Globus pallidus (tissue), 1 donor: ENCODE measurements at places on chromosomes 12 and 14.

- no peak for DNase-seq
Observed at GRCh38 chr14:100569734-100570286, 17.4 kb downstream of the BEGAIN start.

DNA sequence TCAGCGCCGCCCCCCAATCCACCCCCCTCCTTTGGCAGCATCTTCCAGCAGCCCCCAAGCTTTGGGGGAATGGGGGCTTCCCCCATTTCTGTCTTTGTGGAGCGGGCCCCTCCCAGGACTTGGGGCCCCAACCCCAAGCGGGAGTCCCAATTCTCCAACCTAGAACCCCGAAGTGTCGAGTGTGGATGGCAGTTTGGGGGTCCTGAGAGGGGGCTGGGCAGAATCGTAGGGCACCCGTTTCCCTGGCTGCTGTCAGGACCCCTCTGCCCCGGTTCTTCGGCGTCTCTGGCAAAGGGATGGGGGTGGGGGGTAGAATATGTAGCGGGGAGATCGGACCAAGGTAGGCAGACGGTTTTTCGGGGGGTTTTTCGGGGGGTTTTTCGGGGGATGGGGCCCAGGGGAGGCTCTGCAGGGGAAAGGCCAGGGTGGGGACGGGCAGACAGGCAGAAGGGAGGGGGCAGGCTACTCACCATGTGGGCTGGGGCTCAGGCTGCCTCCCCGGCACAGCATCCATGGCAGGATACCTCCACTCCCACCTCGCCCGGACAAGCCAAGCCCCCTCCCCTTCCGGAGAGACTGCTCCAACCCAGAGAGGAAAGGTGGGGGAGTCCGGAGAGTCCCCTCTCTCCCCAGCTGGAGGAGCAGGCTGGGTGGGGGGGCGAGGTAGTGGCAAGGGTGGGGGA lies 739 bp downstream of the JPH4 start:
- no peak for DNase-seq

- DNase-seq: no peak
Observed at GRCh38 chr12:5921027-5921909, 23.8 kb downstream of the ANO2 start.

GRCh38 chr14:33959692-33960151 lies 8.8 kb upstream of the EGLN3 start:
- DNase-seq: peak; percentile 87

GRCh38 chr14:89484051-89484844 lies 67.2 kb upstream of the FOXN3 start:
- no peak for DNase-seq
